ENCODE measurements at places on chromosomes 11 and 22.

GRCh38 chr22:28032861-28033260 is 113.8 kb upstream of the PITPNB start:
- DNase-seq: no peak

- DNase-seq: peak; percentile 31
Observed at GRCh38 chr22:40156001-40156516, 21.7 kb upstream of the TNRC6B start.

GRCh38 chr22:35564975-35565867 is 24.6 kb downstream of the RASD2 start:
- DNase-seq: no peak

GRCh38 chr11:35078470-35078735 is 60.6 kb upstream of the CD44 start:
- DNase-seq: no peak

DNA sequence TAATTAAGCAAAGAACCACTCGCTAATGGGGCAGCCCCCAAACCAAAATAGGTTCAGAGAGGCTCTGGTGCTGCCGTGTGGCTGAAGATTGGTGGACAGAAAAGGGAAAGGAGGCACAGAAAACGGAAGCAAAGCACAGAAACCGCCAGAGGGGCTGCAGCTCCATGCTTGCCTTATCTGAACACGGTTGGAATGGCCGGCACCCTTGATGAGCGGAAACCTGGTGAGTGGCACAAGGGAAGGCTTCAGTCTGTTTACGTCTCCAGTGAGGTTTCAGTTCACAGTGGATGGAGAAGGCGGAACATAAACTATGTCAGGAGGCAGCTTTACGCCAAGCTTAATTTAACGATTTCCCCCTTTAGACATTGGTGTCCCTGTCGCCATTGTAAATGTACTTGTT is 5.2 kb upstream of the PRR33 start:
- DNase-seq: no peak

- DNase-seq: no peak
Observed at GRCh38 chr11:130546438-130546837, 98.0 kb downstream of the ADAMTS15 start.

- DNase-seq: no peak
Observed at GRCh38 chr22:27873472-27873871, 45.6 kb downstream of the PITPNB start.

- DNase-seq: no peak
Observed at GRCh38 chr11:60592601-60593000, 77.4 kb downstream of the MS4A13 start.

DNA sequence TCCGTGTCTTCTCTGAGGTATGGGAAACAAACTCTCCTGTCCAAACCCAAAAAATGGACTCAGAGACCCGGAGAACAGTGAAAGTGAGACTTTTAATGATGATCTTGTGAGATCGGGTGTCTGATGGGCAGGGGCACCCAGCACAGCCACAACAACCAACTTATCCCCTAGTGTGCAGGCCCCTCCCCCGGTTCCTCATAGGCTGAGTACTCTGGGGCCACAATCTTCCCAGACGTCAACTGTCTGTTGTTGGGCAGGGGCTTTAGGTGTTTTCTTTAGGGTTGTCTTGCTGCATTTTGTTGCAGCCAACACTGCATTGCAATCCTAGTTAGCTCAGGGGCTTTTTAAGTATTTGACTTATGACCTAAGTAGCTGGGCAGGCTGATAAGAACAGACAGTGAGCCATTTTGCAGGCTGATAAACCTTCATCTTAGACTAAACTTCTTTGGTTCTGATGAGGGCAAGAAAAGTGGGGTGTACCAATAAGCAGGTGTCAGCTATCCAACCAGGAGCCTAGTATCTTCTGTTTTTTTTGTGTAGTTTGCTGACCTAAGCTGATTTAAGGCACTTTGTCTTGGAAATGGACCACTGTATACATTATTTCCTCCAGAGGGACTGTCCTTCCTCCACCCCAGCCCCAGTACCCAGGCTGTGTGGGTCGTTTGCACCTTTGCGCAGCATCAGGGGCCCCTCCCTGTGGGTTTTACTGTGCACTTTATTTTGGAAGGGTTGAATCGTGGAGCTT is 1323.6 kb downstream of the TBC1D22A start:
- DNase-seq: no peak

GRCh38 chr11:115324581-115325432 is 179.4 kb downstream of the CADM1 start:
- peak; percentile 74 for DNase-seq

DNA sequence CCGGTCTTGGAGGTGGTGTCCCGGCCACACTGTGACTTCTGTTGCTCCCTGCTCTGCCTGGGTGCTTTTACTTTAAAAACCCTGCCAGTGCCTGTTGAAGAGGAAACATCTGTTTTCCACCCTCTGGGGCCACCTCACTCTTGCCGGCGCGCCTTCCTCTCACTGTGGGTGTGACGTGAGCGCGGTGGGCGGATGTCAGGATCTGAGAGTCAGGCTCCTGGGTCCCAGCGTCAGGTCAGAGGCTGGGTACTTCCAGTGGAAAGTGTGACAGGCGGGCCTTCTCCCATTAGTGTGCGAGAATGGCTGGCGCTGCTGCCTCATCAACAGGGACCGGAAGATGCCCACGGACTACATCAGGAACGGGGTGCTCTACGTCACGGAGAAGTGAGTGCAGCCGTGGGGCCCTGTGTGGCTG is 54.2 kb downstream of the GRAMD4 start:
- DNase-seq: no peak

DNA sequence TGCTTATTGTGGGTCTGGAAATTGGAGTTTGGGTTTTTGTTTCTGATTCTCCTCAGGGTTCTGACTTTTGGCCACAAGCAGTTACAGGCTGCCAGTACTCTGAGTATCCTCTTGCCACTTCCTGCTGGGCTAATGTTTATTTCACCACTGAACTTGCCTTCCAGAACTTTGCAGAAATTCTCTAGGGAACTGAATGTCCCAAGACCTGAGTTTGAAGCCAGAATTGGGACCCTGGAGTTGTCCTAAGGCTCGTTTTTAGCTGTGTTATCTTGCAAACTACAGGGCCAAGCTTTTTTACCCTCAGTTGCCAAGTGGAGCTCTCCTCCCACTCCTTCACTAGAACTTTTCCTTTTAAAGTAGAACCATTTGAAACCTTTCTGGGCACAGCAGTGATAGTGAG is 89.9 kb downstream of the FAT3 start:
- no peak for DNase-seq

- DNase-seq: no peak
Observed at GRCh38 chr11:80872116-80872728, 1431.4 kb upstream of the TENM4 start.

GRCh38 chr11:70921804-70922203 is 330.6 kb downstream of the SHANK2 start:
- DNase-seq: no peak

DNA sequence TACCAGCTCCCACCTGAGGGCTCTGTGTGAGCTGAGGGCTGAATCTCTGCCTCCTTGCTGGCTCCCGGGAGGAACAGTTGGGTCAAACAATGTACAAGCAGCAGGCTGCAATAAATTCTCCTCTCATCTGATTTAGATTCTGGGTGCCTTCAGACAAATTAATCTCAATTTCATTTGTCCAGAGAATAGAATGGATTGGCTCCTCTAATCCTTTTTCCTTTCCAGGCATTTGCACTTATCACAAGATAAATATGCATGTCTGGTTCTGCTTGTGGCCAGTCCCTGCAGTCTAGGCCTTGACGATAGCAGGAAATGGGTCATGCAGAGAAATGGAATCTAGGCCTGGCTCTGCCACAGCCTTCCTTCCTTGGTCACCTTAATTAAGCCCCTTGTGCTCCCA is 28.7 kb downstream of the UPB1 start:
- no peak for DNase-seq

- DNase-seq: no peak
Observed at GRCh38 chr11:810040-810567, 337 bp downstream of the RPLP2 start.

DNA sequence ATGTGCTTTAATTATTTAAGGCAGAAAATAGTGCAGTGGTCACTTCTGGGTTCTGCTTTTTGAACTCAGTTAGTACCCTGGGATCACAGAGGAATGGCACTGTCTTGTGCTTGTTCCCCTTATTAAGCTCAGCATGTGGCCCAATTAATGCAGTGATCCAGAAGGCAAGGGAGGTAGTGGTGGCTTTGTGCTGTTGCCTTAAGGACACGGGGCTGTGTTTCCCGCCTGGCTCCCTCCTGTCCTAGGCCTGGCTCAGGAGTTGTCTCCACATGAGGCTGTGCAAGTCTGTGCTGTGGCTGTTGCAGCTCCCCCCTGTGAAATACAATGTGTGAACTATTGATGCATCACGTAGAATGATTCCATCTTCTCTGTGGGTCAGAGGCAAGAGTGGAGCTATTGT is 49.2 kb upstream of the CABP7 start:
- no peak for DNase-seq

GRCh38 chr11:87417951-87418350 is 380.2 kb downstream of the TMEM135 start:
- no peak for DNase-seq

DNA sequence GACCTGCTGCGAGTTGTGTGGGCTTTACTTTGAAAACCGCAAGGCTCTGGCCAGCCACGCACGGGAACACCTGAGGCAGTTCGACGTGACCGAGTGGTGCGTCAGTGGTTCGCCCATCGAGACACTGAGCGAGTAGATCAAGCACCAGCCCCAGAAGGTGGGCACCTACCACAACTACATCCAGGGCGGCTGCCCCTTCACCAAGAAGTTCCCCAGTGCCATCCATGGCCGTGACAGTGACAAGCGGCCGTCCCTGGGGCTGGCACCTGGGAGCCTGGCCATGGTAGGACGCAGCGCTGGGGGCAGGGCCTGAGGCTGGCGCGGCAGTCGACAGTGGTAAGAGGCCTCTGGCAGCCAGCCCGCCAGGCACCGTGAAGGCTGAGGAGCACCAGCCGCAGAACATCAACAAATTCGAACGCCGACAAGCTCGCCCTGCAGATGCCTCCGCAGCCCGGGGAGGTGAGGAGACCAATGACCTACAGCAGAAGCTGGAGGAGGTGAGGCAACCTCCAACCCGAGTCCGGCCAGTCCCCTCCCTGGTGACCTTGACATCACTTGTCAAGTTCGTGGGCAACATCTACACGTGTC is 545.2 kb upstream of the CCDC179 start:
- DNase-seq: no peak
